ENCODE measurements at places on chromosomes 13 and 19.

DNA sequence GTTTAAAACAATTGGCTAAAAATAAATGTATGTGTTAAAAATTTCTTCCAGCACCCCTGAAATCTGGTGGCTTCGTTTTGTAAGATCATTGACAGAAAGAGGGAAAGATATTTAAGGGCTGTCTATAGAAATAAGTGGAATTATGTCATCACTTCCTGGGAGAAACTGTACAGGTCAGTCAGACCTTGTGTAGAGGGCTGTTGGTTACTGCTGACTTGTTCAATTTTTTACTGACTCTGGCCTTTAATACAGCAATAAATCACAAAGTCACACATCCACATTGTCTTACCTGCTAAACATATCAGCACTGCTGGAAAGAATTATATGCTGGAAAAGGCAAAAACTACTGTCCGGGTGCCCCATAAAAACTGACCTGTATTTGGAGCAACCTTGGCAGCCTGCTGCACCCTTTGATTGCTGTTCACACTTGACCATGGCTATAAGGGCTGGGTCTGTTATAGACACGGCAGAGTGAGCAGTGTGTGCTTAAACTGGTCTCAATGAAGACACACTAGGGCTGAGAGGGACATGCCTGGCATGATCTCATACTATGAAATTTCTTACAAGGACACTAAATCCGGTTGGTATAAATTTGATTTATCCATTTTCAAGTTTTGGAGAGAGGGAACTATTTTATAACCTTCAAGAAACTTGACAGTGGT is 162.1 kb downstream of the NHLRC3 start:
- no peak for DNase-seq

GRCh38 chr13:45215392-45216077 is 14.7 kb upstream of the KCTD4 start:
- no peak for DNase-seq

DNA sequence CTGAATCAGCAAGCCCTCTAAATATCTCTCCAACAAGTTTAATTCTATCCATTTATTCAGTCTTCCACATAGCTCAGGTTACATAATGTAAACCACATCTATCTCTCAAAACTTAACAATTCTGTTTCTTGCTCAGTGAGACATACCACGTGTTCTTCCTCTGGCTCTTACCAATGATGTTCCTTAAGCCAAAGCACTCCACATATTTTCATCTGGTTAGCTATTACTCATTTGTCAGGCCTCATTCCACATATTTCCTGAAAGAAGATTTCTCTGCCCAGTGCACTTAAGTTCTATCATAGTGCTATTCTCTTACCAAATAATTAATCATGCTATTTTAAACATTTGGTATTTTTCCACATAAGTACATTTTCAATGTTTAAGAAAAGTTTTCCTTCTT is 403.3 kb upstream of the ATXN8OS start:
- DNase-seq = no peak

- no peak for DNase-seq
Measured at GRCh38 chr13:100895651-100896050, 221.1 kb upstream of the TMTC4 start.

DNA sequence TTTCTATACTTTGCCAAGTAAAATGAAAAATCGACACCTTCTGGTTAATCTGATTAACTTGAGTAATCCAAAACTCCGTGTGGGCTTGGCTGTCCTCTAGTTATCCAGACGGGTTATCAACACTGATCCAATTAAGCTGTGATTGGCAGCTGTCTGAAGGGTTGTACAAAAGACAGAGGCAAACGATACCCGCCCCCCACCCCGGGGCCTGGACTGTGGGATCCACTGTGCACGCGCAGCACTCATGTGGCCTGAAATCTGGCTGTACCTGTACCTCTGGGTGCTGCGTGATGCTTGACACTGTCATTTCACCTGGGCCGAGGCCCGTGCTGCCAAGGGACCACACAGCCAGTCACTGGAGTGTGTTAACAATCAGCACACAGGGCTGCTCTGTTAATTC is 53.5 kb downstream of the COL4A2 start:
- DNase-seq = no peak
